HCT116 (cell line): ENCODE measurements at places on chromosomes 16 and 17.

- no peak for DNase-seq
Observed at GRCh38 chr16:87295661-87296531, 21.3 kb downstream of the C16orf95 start.

- no peak for DNase-seq
Observed at GRCh38 chr17:50805486-50805885, 29.9 kb upstream of the WFIKKN2 start.

- no peak for DNase-seq
Observed at GRCh38 chr17:75439287-75439686, 17.1 kb upstream of the TMEM94 start.

- no peak for DNase-seq
Observed at GRCh38 chr17:68782789-68783188, 172.4 kb downstream of the ABCA8 start.

DNA sequence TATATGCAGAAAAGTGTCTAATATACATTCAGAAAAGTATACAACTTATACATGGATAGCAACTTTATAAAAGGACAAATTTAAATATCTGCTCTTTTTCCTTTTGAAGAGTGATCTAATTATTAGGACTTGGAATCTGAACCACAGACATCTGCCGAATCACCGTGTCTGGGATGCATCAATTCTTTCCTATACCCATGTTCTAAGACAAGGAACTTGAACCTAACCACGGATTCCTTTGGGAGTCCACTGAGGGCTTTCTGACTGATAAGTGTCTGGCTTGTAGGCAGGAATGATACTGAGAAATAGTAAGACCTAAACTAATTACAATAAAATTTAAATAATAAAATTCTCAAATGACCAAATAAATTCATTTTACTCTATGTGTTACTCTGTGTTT is 54.2 kb downstream of the NDEL1 start:
- DNase-seq: no peak
